ENCODE measurements at places on chromosomes 6 and 20.

- DNase-seq = no peak
Measured at GRCh38 chr6:124371974-124372475, 568.4 kb downstream of the NKAIN2 start.

DNA sequence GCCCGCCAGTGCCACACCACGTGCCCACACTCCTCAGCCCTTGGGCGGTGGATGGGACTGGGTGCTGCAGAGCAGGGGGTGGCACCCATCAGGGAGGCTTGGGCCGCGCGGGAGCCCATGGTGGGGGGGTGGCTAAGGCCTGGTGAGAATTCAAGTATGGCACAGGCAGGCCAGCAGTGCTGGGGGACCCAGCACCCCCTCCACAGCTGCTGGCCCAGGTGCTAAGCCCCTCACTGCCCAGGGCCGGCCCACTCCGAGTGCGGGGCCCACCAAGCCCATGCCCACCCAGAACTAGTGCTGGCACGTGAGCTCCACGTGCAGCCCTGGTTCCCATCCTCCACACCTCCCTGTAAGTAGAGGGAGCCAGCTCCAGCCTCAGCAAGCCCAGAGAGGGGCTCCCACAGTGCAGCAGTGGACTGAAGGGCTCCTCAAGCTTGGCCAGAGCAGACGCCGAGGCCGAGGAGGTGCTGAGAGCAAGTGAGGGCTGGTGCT is 1091.1 kb upstream of the GJE1 start:
- DNase-seq = no peak

GRCh38 chr6:90720404-90720803 is 133.5 kb upstream of the MAP3K7 start:
- DNase-seq = no peak

DNA sequence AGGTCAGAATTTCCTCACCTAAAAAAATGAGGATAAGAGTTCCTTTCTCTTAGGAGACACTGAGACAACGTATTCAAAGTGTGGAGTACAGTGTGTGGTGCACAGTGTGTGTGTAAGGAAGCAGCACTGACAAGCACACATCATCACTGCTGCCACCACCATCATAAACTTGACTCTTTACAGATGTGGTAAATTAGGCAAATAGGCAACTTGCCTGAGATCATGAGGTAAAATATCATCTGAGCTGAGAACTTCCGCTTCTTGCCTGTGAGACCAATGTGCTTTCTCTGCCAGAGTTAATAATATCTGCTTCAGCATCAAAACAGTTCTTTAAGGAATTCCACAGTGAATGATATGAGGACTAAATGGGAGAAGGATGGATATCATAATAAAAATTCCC is 52.7 kb downstream of the LYRM4 start:
- no peak for DNase-seq

DNA sequence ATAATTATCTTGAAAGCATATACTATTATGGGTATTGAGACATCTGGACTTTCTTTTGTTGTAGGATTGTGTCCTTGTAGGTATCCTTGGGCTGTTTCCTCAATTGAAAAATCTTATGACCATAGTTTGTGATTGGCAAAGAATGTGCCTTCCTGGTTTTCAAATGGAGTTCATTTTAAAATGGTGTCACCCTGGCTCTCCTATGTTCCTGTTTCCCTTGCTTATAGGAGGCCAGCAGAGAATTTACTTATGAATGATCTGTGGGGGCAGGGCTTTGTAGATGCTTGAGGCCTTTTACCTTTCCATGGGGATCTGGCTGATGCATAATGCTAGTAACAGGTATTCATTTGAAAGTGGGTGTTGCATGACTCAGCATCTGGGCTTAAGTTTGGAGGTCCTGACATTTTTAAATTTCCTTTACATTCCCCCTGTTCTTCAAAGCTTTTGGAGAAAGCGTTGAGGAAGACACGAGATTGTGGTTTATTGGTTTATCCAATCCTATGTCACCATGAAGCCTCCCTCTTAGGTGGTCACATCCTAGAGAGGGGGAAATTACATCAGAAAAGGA is 135.0 kb upstream of the PROKR2 start:
- no peak for DNase-seq

- peak; percentile 99 for DNase-seq
Measured at GRCh38 chr6:30066577-30067459, at the start of gene PPP1R11. TSS of gene PPP1R11 (plus strand) at chr6:30067198. CDS start at chr6:30067411, 213 bp downstream.

- DNase-seq = no peak
Measured at GRCh38 chr20:62345681-62346370, 21.3 kb downstream of the LAMA5 start.

- no peak for DNase-seq
Measured at GRCh38 chr20:56764671-56765070, 135.6 kb downstream of the TFAP2C start.

DNA sequence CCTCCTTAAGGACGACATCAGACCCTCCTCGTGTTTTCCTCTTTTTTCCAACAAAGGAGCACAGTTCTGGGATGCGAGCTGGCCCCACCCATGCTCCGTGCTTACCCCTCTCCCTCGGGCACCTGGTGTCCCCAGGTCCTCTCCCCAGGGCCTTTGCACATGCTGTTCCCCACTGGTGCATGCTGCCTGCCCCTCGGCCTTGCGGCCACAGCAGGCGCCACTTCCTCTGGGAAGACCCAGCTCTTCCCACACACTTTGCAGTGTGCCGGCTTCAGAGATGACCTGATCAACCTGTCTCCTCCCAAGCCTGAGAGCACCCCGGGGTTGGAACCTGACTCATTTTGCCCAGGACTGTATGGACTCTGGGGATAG is 39.8 kb downstream of the GNAS-AS1 start:
- DNase-seq = no peak

GRCh38 chr6:6074190-6074589 is 67.5 kb upstream of the NRN1 start:
- no peak for DNase-seq

DNA sequence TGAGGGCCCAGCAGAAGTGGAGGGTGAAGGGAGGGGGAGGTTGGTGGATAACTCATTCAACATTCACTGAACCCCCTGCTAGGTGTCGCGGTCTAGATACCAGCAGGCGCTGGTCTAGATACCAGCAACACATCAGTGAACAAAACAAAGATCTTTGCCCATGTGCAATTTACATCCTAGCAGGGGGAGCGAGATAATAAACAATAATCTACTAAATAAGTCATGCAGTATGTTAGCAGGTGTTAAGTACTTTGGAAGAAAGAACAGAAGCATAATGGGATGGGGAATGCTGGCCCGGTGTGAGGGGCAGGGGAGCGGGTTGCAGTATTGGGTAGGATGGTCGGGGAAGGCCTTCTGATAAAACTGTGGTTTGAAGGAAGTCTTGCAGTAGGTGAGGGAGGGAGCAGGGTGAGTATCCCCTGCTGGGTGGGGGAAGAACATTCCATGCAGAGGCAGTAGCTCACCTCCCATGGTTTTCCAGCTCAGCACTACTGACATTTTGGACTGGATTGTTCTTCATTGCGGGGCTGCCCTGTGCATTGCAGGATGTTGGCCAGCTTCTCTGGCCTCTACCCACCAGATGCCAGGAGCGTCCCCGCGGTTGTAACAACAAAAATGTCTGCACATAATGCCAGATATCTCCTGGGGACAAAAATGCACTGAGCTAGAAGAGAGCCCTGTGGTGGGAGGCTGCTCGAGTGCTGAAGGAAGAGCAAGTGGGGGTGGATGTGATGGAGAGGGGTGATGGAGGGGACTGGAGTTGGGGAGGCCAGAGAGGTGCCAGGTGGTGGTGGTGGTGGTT is 117.3 kb downstream of the TOX2 start:
- no peak for DNase-seq

- no peak for DNase-seq
Measured at GRCh38 chr6:50707652-50708300, 5.5 kb upstream of the TFAP2D start.
